ENCODE measurements at places on chromosomes 7 and 10.

DNA sequence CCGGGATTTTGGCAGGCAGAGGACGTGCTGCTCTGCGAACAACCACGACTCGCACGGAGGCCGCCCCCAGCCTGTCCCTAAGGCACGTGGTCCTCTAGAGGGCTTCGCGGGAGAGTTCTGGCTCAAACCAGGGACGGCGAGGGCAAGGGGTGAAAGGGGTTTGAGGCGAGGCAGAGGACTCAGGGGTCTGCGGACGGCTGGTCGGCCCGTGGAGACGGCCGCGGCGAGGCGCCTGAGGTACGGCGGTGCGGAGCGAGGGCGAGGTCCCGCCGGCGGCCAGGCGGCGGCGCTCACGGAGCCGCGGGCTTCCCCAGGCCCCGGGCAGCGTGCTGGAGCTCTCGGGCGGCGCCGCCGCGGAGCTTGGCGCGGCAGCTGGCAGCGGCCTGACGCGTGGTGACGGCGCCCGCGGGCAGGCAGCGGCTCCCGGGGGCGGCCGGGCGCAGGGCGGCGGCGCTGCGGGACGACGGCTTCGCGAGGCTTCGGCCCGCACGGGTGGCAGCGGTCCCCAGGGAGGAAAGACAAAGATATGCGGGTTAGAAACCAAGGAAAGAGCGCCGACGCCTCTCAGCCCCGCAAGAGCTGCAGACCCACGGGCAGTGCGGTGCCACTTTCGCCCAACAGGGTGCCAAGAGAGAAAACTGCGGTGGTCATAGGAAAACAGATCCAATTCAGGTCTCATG is 44.8 kb downstream of the ZNF800 start:
- peak; percentile 18 for DNase-seq

GRCh38 chr10:7193369-7193768 is 217.5 kb downstream of the SFMBT2 start:
- DNase-seq = no peak

GRCh38 chr10:128066870-128067382 is 59.3 kb downstream of the MKI67 start:
- DNase-seq = no peak

GRCh38 chr10:17676919-17677318 is 33.0 kb downstream of the STAM start:
- DNase-seq = no peak

DNA sequence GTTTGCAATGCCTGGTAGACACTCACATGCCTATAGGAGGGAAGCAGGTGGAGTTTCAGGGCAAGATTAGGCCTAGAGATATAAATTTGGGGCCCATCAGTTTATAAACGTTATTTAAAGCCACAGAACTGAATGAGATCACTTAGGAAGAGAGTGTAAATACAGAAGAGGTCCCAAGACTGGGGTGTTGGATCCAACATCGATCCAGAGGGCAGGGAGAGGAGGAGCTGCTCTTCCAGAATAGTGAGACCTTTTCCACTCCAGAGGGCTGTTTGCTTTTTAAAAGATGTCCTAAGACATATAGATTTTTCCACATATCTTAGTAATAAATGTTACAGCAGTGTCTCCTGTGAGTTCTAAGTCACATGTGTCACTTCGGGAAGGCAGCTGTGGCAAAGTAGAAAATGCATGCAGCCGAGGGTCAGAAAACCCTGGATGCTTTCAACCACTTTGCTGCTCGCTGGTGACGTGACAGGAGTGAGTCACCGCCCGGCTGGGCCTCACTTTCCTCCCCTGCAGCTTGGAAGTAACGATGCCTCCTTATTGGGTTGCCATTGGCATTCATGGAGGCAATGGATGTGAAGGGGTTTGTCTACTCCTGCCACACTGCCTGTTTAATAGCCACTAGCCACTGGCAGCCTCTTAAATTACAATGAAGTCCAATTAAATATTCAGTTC is 95.4 kb downstream of the TRIL start:
- no peak for DNase-seq

- DNase-seq = no peak
Measured at GRCh38 chr7:131504157-131504899, 52.1 kb downstream of the PODXL start.

GRCh38 chr10:130185591-130185990 is 49.4 kb downstream of the GLRX3 start:
- no peak for DNase-seq

Measured in foreskin keratinocyte (primary cell).